ENCODE measurements at places on chromosomes 11 and 22.

- DNase-seq: no peak
- H3K4me1 ChIP-seq: peaks cover 8% of the 10 kb centered on the region
- H3K27ac ChIP-seq: no peak overlapping the region
- H3K27me3 ChIP-seq: peaks cover 36% of the 10 kb centered on the region
- H3K4me3 ChIP-seq: no peak overlapping the region
- H3K36me3 ChIP-seq: no peaks in the 10 kb centered on the region
These were observed 108.9 kb upstream of the FGF3 start for GRCh38 chr11:69928121-69928520.

DNA sequence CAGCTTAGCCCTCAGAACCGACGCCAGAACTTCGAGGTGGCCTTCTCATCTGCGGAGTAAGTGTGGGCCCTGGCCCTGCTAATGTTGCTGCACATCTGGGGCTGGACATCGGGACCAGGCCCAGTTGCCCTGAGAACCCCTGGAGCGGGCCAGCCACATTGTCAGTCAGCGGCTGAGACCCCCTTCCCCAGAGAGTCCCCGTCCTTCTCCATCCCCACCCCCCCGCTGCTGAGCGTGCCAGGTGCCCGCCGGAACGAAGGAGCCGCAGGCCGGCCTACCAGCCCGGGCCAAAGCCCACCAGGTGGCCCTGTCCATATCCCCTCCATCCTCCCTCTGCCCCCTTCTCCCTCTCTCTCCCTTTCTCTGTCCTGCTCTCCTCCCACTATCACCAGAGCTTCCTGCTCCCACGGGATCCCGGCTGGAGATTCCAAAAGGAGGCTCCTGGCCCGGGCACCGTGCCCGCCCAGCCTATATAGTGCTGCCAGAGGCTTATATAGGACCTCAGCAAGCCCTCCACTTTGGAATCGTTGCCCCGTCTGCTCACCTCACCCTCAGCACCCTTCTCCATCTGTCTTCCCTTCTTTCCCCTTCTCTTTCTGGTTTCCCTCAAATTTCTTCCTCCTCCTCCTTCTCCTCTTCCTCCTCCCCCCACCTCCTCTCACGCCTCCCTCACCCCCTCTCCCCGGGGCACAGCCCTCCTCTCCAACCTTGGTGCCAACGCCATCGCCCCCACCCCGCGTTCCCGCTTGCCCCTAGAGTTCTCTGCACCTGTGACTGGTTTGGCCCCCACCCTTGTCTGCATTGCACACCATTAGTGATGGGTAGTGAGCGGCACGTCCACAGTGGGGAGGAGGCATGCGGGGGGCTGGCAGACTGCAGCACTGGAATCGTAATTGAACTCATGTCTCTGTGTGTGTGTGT is 7.3 kb downstream of the SELENOM start:
- H3K27ac ChIP-seq: no peak overlapping the region
- H3K4me3 ChIP-seq: no peak overlapping the region
- no peak for DNase-seq
- H3K27me3 ChIP-seq: no peaks in the 10 kb centered on the region
- no peaks in the 10 kb centered on the region for H3K36me3 ChIP-seq

DNA sequence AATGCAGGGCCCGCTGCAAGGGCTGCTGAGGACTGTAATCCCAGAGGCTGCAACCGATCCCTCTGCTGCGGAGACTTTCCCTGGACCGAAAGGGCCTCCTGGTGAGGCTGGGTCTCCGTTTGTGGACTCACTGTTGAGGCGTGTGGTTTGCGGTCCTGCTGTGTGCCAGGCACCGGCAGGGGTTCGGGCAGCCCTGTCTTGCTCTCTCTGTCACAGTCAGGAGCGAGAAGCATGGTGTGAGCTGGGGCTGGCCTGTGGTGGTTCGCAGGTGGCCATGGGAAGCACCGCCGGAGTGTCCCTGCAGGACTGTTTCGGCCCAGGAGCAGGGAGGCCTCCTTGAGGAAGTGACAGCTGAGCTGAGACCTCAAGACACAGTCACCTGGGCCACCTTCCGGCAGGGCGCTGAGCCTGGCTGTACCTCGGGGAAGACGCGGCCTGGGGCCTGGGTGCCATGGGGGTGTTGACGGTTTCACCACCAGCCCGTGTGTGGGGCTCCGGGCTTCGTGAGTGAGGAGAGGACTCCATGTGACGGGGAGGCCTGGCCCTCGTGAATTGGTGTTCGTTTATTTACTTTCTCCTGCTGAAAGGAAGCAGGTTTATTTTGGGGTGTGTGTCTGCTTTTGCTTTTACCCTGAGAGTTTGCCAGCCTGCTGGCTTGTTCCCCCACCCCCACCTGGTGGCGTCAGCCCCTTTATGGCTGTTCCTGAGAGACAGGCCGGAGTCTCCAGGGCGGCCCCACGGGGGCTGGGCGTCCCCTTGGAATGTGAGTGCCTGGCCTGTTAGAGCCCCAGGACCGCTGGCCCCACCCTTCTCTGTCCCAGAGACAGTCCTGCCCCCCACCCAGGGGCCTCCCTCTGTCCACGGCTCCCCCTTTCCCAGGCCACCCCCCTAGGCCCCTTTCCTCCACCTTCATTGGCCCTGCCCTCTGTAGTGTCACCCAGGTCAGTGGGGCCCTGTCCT is 122.5 kb downstream of the KCNQ1OT1 start:
- H3K4me3 ChIP-seq: no peak overlapping the region
- DNase-seq: peak; percentile 11
- no peak overlapping the region for H3K27ac ChIP-seq
- H3K4me1 ChIP-seq: no peaks in the 10 kb centered on the region
- peaks cover 17% of the 10 kb centered on the region for H3K36me3 ChIP-seq

DNA sequence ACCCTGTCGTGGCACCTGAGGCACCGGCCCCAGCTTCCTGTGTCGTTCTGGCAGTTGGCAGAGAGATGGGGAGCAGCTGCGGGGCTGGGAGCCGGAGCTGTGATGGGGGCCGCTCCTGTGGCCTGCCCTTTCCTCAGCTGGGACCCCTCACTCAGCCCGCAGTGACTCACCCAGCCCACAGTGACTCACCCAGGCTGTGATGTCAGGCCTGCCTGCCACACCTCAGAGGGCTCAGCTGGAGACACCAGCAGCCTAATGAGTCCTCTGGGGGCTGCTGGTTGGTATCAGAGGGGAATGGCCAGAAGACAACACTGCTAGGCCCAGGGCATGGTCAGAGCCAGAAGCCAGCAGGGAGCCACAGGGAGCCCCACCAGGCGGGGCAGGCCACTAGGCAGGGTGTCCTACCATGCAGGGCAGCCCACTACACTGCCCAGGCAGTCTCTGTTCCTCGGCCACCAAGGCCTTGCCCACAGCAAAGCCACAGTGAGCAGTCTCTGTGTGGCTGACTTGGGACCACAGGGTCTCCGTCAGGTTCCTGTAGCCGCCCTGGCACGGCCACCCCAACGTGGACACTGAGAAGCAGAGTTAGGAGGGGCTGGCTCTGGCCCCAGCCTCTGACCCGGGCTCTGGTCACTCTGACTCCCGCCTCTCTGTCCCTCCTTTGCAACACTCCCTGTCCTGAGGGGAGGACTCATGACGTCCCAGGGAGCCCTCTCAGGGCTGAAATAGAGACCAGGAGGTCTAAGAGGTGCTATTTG is 4.2 kb upstream of the FXYD2 start:
- peak overlapping the region; percentile 80 for H3K27ac ChIP-seq
- H3K27me3 ChIP-seq: peaks cover 23% of the 10 kb centered on the region
- H3K4me3 ChIP-seq: peak overlapping the region; percentile 44
- DNase-seq: peak; percentile 79

- no peak for DNase-seq
- peaks cover 20% of the 10 kb centered on the region for H3K4me1 ChIP-seq
- H3K36me3 ChIP-seq: peaks cover 50% of the 10 kb centered on the region
- H3K27me3 ChIP-seq: no peaks in the 10 kb centered on the region
- no peak overlapping the region for H3K4me3 ChIP-seq
These were observed 30.5 kb downstream of the KIAA0930 start for GRCh38 chr22:45210174-45210573.

DNA sequence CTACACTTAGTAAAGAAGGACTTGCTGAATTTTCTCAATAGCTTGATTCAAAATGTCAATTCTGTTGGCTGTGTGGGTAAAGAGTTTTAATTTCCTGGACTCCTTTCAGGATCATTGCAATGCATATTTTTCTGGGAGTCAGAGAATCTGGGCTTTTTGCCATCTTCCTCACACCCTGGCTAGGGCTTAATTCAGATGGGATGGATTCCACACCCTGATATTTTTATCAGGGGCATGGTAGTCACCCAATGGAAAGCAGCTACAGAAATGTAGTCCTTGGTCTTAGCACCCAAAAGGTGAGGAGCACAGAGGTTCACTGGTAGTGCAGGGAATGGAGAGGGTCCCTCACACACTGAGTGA is 79.3 kb downstream of the SGSM3 start:
- peaks cover 51% of the 10 kb centered on the region for H3K36me3 ChIP-seq
- H3K27ac ChIP-seq: peak overlapping the region; percentile 3

GRCh38 chr11:132943706-132944568 is 588.4 kb downstream of the OPCML start:
- no peak overlapping the region for H3K27ac ChIP-seq
- H3K27me3 ChIP-seq: peaks cover 27% of the 10 kb centered on the region
- no peak overlapping the region for H3K4me3 ChIP-seq
- DNase-seq: no peak
- H3K36me3 ChIP-seq: no peaks in the 10 kb centered on the region

DNA sequence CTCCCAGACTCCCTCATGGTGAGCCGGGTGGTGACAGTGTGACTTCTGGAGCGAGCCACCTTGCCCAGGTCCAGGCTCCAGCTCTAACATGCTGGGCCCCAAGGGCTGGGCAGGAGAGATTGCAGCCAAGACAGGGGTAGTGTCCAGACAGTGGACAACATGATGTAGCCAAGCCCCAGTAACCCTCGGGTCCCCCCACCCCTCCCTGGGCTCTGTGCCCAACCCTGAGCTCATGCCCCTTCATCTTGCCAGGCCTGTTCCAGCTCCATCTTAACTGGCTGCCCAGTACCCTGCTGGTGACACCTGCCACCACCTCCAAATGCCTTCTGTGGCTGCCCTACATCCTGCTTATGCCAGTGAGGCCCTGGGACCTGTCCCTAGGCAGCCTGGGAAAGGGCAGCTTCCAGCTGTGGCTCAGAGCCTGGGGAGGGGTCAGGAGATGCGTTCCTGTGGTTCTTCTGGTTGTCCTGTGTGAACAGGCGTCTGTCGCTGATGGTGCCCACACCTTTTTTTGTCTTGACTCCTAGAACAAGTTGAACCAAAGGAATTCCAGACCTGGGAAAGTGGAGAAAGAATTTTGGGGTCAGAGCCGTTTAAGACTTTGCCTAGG is 12.5 kb upstream of the SYT12 start:
- H3K4me1 ChIP-seq: no peaks in the 10 kb centered on the region
- H3K27me3 ChIP-seq: peaks cover 26% of the 10 kb centered on the region
- H3K4me3 ChIP-seq: no peak overlapping the region
- H3K27ac ChIP-seq: no peak overlapping the region
- DNase-seq: no peak

DNA sequence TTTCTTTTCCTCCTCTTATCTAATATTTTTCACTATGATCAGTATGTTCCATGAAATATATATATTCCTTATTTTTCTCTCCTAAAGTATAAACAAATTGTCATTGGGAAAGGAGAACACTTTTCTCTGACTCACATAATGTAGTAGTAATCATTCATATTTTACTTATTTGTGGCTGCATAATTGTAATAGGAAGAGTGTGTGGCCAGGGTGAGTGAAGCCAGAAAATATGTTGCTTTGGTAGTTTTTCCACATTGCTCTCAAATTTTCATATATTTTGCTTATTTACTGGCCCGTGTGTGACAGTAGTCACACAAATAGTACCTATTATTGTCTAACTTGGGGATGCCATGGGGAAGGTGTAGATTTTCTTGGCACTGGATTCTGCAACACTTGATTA is 172.1 kb downstream of the DYNC2H1 start:
- no peak overlapping the region for H3K27ac ChIP-seq
- H3K27me3 ChIP-seq: no peaks in the 10 kb centered on the region
- H3K36me3 ChIP-seq: no peaks in the 10 kb centered on the region

GRCh38 chr11:1178906-1179305 is 21.2 kb downstream of the MUC5AC start:
- no peak for DNase-seq
- no peak overlapping the region for H3K27ac ChIP-seq
- no peak overlapping the region for H3K4me3 ChIP-seq

GRCh38 chr11:82996966-82997606 is 74.6 kb downstream of the RAB30 start:
- no peak for DNase-seq
- H3K27me3 ChIP-seq: no peaks in the 10 kb centered on the region
- peak overlapping the region; percentile 75 for H3K4me3 ChIP-seq
- peak overlapping the region; percentile 84 for H3K27ac ChIP-seq
- peaks cover 69% of the 10 kb centered on the region for H3K36me3 ChIP-seq
- H3K4me1 ChIP-seq: peaks cover 93% of the 10 kb centered on the region

DNA sequence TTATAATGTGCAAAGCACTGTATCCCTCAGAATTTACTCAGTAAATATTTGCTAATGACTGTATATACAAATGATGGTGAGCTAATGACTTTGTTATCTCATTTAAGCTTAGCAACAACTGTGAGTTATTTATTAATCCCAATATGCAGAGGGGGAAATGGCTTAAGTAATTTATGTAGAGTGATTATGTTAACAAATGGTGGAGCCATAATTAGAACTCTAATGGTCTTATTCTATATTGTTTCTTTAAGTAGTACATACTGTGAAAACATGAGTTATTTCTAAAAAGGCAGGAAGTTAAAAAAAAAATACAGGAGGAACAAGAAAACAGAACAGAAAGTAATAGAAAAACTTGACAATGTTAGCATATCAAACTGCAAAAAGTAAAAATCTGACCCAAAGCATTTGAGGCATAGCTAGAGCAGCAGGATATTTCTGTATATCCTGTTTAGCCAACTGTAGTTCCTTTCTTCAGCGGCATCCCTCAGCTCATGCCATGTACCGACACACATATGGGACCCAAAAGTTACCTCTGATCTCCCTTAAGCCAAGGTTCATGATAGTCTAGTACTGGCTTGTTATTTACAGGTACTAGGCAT is 94.2 kb downstream of the FCHSD2 start:
- H3K27ac ChIP-seq: peak overlapping the region; percentile 93
- peaks cover 74% of the 10 kb centered on the region for H3K4me1 ChIP-seq

DNA sequence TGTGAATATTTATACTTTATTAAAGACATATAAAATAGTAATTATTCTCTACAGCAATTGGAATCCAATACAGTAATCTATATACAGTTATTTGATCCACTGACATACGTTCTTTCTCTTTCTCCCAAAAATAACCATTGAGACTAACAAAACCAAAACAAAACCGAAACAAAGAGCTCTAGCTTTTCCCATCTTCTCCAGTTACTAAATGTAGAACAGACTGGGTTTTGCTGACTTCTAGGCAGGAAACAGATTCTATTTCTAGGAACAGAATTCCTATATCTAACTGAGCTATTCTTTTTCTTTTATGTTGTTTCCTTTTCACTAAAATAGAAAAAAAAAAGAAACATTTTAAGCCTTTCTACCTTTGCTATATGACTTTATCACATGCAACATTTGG is 80.1 kb downstream of the PACS1 start:
- H3K4me1 ChIP-seq: peaks cover 54% of the 10 kb centered on the region
- H3K27ac ChIP-seq: peak overlapping the region; percentile 4
- no peaks in the 10 kb centered on the region for H3K27me3 ChIP-seq
- no peak overlapping the region for H3K4me3 ChIP-seq
- DNase-seq: no peak
- peaks cover 21% of the 10 kb centered on the region for H3K36me3 ChIP-seq

All from activated B cell treated with CpG ODN at 0.5 μM for 24 hours (primary cell).